HTR-8/SVneo (cell line): ENCODE measurements at places on chromosomes 7 and 10.

GRCh38 chr10:52313933-52314821 lies at the start of gene DKK1:
DKK1 (plus strand) TSS chr10:52314281; CDS start chr10:52314435, 154 bp downstream.
- peak; percentile 82 for DNase-seq

- no peak for DNase-seq
Observed at GRCh38 chr7:139698278-139698677, 79.5 kb downstream of the HIPK2 start.

GRCh38 chr10:86644794-86645445 lies 9.4 kb upstream of the OPN4 start:
- no peak for DNase-seq

DNA sequence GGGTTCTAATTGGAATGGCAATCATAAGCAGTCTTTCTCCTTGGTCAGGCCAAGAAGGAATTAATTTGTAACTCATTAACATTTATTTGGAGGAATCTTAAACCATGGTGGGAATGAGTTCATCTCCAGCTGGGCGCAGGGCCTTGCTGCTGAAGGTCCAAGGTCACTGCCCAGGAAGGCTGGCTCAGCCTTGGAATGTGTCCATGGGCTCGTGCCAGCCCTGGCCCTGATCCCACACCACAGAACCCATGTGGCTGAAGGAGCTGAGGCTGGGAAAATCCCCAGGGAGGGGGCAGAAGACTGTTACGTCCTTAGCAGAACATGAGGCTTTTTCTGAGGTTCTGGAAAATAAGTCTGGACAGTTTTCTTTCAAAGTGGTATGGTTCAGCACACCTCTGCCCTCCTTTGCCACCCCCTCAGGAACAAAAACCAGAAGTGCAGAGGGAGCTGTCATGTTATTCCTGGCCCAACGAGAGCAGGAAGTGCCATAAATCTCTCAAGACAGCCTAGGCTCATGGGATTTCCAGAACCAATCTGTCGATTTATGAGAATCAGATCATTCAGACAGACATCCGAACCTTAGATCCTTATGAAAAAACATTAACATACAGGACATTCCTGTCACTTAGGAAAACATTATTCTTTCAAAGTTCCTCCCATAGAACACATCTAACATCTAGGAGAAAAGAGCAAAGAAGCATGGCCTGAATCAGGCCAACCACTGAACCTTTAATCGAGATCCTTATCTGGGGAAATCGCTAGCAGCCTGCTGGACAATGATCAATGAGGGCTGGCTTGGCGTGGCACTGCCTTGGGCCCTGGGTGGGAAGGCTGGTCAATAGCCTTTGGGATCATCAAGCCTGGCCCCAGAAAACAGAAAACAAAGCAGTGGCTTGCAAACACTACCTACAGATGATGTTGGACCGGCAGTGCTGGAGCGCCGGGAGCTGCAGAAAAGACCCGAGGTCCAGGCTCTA lies 134.3 kb downstream of the TAX1BP1 start:
- peak; percentile 65 for DNase-seq

- DNase-seq: no peak
Observed at GRCh38 chr7:137734221-137734620, 112.6 kb downstream of the DGKI start.

DNA sequence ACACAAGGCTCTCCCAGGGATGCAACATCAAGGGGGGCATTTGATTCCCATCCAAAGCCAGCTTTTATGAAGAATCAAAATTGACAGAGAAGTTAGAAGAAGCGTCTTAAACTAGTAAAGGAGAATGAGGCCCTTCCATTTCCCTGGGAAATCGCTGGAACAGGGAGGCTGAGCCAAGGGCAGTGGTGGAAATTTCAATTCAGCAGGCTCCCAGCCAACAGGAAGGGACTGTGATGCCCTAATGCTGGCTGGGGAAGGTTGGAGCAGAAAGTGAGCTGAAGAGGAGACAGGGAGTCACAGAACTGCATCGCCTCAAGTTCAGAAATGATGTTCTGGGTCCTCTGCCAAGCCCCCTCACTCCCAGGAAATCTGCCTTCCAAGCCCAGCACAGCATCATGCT lies 517.3 kb downstream of the GRID1 start:
- no peak for DNase-seq

DNA sequence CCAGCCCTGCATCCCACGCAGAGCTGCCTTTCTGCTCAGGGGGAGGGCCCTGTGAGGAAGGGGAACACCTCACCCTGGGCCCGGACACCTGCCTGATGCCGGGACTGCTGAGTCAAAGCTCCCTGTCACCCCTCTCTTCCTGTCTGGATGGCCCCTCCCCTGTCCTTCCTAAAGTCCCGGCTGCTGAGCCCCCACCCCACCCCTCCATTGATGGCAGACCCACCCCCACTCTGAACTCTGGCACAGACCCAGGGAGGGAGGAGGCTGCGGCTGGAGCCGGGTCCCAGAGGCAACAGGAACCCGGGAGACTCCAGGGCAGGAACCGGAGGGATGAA lies 78.7 kb downstream of the ELFN1 start:
- DNase-seq: no peak

GRCh38 chr7:152637161-152637560 lies 38.8 kb downstream of the XRCC2 start:
- DNase-seq: no peak

GRCh38 chr10:70162892-70163201 lies 7.5 kb downstream of the SAR1A start:
- no peak for DNase-seq

DNA sequence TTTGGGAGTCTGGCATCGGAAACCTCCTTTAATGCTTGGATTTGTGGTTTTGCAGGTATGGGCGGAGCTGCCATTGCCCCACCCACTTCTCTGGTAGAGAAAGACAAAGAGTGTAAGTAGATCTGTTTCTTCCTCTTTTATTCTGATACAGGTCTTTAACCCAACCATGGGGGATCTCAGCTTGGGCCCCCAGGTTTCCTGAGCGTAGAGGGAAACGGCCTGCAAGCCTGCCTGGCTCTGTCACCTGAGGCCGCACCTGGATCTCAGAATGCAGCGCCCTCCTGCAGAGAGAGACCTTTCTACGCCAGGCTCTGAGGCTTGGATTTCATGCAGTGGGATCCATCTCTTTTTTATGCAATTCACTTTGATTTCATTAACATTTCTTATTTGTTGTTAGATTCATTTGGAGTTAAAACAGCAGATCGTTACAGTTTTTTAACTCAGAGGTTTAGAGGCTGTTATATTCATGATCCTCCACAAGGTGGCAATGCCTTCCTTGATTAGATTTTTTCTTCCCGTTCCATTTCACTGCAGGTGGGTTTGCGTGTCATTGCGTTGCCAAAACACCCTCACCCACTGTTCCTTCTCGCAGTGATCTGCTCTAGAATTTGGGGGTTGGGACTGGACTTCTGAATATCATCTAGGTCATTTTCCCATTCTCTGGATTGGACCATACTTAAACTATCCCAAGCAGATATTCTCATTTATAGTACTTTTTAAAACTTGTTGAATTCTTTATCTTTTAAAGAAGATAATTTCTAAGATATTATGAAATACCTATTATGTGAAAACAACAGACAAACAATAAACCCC lies 20.0 kb downstream of the RBM17 start:
- DNase-seq: no peak

DNA sequence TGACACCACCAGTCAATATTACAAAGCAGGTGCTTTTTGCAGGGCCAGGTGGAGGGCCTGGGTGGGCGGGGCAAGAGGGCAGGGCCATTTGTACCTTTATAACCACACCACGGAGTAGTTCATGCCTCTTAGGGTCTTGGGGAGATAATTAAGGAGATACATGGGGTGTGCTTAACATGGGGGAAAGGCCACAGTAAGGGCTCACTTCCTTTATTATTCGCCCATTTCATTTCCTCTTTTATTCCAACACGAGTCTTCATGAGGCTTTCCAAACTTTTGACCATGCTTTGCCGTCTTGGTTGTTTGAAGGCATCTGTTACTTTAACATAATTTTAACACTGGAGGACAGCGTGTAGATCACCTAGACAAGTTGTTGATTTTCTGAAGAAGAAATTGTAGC lies 33.3 kb upstream of the LYZL2 start:
- no peak for DNase-seq

DNA sequence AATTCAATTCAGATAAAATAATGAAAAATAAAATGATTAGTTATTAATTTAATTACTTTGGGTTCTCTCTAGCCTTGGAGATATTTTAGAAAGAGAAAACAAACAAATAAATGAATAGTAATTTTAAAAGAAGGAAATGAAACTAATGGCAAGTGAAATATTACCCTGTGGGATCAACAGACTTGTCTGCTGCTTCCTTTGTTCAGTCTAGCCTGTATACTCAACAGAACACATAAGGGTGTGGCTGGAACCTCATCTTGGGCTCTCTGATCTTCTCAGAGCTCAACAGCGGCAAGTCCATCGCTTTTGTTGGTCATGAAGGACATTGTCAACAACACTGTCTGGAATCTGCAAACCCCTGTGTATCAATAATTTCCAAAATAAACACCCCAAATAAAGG lies 904.9 kb downstream of the IPMK start:
- no peak for DNase-seq

DNA sequence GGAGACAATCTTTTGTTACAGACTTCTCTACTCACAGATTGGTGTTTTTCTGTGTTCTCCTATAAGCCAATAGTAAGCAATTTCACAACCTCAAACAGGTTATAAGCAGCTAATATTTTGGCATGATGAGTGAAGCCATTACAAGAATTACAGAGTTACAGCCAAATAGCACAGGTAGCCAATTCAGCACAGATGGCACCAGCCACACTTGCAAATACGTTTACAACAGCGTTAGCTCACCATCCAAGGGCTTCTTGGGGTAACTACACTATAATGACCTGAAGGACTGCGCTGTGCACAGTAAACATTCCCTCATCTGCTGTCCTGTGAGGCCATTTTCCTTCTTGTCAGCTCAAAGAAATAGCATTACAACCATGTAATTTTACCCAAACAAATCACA lies 428.6 kb downstream of the TCERG1L start:
- no peak for DNase-seq

GRCh38 chr7:139396323-139396951 lies 36.7 kb downstream of the LUC7L2 start:
- DNase-seq: no peak

GRCh38 chr10:28410420-28411135 lies 107.7 kb upstream of the MPP7 start:
- no peak for DNase-seq
